Stimulated activated CD8-positive, alpha-beta memory T cell treated with anti-CD3 and anti-CD28 coated beads, Interleukin-7, amount 100 ng/mL, for 24 hours (primary cell): ENCODE measurements at places on chromosomes 1 and 21.

DNA sequence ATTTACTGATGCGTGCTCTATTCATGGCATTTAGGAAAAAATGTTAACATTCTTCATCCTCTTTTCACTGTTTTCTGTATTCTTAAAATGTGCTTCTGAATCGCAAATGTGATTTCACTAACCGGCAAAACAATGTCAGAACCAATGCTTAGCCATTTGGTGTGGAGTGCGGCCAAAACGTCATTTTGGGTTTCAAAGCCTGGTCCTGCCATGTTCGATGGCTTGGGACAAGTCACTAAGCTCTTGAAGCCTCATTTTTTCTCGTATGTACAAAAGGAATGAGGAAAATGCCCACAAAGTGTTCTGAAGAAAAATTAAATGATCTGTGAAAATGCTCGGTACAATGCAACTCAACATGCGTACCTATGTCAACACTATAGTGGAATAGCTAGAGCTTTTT is 175.3 kb downstream of the APP start:
- no peak for DNase-seq

- no peak for DNase-seq
Observed at GRCh38 chr1:41950820-41951219, 32.1 kb upstream of the HIVEP3 start.

DNA sequence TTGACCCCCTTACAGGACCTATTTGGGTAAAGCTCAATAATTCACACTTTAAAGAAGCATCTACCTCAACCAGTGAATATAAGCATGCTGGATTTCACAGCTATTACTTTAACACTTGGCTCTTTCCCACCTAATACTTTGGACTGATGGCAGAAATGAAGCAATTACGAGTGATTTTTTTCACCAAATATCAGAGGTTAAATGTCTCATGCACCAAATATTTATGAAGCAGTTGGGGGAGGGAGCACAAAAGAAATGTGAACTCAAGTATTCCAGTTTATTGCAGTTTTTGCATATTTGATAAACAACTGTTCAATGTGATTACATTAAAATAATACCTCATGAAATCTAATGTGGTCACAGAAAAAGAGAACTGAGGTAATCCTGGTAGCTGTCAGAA is 223.6 kb downstream of the LRRC7 start:
- no peak for DNase-seq

- no peak for DNase-seq
Observed at GRCh38 chr1:204703826-204704612, 18.5 kb upstream of the LRRN2 start.

- DNase-seq: no peak
Observed at GRCh38 chr1:156795374-156795733, 21.3 kb downstream of the SH2D2A start.

DNA sequence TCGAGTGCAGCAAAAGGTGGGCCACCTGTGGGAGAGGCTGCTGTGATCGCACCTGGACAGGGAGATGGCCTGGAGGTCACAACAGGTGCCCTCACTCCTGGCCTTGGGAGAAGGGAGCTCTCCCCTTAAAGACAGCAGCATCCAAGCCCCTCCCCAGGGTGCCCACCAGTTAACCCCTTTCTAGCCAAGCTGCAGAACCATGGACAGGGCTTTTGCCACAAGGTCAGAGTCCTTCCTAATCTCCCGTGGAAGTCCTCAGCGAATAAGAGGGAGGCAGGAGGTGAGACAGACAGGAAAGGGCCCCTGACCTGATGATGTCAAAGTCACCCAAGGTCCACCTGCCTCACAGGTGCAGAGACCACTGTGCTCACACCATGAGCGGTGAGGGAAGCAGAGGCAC is 1.7 kb downstream of the CNTN2 start:
- no peak for DNase-seq

DNA sequence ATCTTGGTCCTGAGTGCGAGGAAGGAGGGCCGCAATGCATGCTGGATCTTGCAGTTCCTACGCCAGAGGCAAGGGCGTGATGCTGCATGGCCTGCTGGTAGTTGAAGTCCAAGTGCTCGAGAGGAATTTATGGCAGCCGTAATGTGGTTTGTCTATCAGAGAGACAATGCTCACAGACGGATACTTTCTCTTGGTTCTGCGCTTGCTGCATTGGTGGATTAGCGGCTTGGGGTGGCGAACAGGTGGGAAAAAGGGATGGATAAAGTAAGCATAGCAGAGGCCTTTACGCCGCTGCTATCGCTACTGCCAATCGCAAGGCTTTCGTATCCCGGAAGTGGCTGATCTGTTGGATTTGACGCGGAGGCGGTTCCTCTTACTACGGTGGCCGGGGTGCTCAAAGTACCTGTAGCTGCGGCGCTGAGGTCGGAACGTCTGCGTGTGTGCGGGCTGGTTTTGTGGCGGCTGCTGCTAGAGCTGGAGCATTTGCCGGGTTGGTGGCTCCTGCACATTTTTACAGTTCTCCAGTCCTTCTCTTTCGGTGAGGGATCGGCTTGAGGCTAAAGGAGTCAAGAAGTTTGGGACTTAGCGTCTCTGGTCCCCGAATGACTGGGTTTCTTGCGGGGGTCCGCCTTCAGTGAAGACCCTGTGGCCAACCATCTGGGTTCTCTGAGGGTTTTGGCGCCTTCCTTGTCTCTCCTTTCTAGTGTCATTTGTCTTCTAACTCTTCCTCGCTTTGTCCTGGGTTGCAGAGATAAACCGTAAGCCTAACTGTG is at the start of gene ATG4C:
Gene ATG4C, plus strand, starts transcription at position 397 of the 773 bp plus-strand sequence. CDS start 19,655 bp downstream, outside the sequence.
- DNase-seq: peak; percentile 82
